ENCODE measurements at places on chromosomes 11 and 22.

DNA sequence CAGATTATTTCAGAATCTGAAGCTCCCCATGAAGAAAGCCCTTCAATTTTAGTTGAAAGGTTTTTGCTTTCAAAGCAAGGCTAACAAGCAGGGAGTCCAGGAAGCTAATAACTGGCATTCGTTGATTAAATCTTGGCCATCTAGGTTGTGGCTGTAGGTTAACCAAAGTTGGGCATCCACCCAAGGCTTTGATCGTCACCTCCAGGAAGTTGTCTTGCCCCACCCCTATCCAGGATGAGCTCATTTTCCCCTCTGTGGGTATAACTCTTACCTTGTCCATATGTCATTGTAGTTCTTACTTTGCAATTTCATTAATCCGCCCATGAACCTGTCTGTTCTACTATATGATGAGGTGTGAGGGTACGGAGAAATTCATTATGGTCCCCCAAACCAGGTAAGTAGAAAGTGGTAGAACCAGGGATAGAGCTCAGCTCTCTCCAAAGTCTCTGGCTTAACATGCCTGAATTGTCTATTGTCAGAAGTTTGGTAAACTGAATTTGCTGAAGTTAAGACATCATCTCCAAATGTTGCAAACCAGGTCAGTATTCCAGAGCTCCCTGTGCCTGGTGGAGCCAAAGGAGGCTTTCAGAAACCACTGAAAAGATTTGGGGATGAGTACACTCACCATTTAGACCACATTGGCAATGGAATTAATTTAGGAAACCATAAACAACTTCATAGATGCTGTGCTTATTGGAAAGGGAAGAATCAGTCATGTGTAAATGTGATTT, 97.1 kb downstream of the CD44 start:
- DNase-seq, result peak; percentile 50

DNA sequence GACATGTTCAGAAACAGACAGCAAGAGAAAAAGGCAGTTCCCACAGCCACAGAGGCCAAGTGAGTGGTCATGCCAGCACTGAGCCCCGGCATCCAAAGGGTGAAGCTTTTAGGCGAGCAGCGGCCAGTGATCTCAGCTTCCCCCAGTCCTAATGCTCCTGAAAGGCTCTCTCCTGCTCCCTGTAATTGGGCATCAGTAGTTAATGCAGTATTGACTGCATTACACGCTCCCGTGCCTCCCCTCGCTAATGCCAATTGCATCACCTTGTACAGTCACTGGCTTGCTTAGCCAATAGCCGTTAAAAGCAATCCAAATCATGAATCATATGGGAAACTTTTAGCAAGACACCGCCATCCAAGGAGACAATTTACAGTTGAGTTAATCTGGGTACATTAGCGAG, 4.9 kb downstream of the LMO1 start:
- no peak for DNase-seq

- DNase-seq, result no peak
Observed at GRCh38 chr22:32661296-32661695, 140.2 kb upstream of the TIMP3 start.

DNA sequence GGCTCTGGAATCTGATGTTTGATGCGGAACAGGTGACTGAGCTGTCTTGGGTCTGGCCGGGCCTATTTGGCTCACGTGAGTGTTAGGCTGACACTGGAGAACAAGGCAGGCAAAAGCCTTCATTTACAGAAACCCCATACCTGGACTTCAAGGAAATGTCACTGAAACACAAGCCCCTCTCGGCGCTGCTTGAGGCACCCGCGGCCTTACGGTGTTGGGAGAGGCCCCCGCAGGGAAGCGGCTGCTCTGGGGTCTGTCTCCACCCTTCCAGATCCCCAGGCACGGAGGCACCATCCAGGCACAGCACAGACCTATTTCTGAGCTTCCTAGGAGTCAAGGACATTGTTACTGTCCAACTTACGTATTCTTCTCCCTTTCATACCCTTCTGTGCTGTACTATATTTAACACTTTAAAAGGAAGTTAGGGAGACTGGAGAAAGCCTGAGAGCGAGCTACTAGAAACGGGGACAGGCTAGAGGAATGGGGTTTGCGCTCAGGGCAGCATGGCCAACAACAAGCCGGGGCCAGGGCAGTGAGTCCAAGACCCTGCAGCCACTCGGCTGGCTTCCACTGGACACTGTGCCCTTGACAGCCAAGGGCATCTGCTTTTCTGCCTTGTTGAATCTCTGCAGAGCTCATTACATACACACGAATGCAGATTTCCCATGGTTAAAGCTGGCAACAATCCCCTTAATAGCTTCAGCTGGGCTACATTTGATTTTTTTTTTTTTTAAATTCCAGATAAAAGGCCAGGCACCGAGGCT, 23.8 kb downstream of the DRD4 start:
- no peak for DNase-seq

- DNase-seq, result no peak
Observed at GRCh38 chr11:26323837-26324236, 8.1 kb upstream of the ANO3 start.

DNA sequence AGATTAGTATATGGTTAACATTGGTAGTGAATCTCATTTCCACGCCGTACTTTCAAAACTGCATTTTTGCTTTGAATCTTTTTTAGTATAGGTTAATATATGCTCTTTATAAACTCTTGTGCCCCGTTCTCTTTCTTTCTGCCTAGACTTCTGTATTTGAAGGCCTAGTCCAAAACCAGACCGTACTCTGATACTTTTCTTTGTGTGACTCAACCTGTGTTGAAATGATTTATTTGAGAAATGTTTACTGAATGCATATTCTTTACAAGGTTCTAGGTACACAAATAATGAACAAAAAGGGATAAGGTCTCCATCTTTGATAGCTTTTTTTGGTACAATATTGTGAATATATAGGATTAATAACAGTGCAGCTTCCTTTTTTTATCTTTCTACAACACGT, 68.3 kb downstream of the HIPK3 start:
- DNase-seq, result no peak

DNA sequence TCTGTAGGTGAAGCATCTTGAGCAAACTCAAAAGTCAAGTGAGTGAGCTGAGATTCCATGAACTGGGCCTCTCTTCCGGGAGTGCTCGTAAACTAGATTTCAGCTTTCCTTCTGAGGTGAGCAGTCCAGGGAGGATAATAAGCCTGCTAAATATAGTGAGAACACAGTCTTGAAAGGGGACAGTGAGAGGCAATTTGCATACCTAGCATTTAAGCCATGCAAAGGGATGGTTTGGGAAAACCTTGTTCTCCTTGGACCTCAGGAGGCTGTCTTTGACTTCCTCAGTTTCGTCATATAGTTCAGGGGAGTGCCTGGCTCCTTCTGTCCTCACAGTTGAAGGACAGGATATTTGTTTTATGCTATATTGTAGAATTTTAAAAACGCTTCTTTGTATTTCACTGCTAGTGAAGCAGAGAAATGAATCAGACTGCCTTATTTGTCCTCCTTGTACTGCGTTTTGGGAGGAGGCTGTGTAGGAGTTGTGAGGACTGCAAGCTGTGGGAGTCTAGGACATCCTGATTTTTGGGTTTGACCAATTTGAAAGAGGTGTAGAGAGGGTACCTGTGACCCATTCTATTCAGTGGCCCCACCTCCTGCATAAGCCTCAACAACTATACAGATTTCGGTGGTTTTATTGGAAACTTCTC, 11.0 kb upstream of the SORL1-AS1 start:
- no peak for DNase-seq

DNA sequence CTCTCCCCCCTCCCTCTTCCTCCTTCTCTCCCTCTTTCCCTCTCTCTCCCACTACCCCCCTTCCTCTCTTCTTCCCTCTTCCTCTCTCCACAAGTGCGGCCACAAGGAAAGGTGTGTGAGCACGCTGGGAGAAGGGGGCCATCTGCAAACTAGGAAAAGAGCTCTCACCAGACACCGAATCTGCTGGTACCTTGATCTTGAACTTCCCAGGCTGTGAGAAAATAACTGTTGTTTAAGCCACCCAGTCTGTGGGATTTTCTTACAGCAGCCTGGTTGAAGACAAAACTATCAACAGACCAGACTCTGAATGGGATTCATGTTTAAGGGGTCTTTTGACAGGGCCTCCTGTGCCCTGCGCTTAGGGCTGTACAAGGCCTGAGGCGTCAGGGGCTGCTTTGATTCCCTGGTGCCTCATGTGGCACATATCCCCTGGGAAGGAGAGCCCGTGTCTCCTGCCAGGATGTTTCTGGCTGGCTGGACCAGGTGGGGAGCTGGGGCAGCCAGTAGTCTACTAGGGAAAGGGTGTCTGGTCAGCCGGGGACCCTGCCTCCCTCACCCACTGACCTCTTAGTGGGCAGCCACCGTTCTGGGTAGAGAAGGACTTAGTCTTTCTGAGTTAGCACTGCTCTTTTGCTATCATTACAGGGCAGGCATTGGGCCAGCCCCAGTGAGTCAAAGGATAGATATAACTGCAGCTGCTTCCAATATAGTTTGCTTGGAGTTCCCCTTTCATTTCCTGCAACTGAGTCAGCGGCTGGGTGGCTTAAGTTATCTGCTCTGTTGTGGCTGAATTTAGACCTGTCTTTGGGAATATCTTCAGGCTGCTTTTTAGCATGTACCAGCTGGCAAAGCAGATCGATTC, 6.2 kb downstream of the PANX1 start:
- no peak for DNase-seq

- peak; percentile 43 for DNase-seq
Observed at GRCh38 chr22:24156141-24156912, 25.0 kb upstream of the SUSD2 start.

DNA sequence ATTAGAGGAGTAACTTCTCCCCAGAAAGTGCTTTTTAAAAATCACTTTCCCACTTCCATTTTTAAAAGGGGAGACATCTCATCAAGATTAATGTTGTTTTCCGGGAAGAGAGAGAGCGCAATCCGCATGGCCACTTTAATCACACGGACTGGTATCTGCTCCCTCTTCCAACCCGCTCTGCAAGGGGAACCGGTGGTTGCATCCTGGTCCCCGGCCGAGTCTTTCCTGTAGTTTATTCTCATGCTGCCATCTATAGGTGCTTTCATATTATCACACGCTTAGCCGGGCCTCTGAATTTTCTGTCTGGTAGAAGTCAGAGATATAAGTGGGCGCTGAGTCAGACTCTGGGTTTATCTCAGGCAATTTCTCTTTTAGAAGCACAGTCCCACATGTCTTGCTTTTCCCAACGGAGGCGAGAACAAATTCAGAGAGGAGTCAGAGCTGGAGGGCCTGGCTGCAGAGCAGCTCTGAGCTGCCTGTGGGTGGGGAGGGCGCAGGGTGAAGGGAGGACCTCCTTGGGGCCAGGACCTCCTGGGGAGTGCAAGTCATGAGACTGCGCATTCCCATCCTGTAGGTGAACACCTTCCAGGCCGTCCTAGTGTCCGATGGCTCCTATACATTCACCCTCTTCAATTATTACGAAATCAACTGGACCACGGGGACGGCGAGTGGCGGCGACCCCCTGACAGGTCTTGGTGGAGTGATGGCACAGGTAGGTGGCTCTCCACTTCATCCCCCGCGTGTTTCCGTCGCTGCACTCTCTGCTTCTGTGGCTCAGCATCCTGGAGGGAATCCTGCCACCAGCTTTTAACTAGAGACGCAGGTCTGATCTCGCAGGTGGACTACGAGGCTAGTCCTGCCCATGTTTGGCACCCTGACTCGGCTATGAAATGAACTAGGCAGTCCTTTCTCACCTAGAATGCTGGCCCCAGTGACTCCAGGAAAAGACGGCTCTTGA, 11.7 kb downstream of the TECTA start:
- DNase-seq, result no peak

- DNase-seq, result no peak
Observed at GRCh38 chr22:37324340-37325038, 42.2 kb downstream of the CYTH4 start.

GRCh38 chr11:111472228-111472627, 40.0 kb downstream of the BTG4 start:
- DNase-seq, result no peak

DNA sequence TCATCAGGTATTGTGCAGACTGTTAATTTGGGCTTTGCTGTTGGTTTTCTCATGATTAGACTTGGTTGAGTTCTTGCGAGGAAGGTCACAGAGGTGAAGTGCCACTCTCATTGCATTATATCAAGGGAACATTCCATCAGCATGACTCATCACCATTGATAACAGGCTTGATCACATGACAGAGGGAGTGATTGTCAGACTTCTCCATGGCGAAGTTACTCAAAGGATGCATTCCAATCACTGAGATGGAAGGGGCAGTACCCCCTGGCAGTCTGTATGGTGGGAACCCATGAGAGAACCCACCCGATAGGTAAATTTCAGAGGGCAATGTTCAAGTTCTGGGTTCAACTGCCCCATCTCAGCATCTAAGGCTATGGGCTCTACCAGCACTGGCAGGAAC, 19.4 kb upstream of the P2RY2 start:
- DNase-seq, result no peak

GRCh38 chr22:39277142-39277607, 32.4 kb upstream of the PDGFB start:
- no peak for DNase-seq

GRCh38 chr22:31530823-31531195, 34.5 kb downstream of the SFI1 start:
- DNase-seq, result no peak

GRCh38 chr22:50080077-50080465, 5.2 kb downstream of the MLC1 start:
- no peak for DNase-seq

DNA sequence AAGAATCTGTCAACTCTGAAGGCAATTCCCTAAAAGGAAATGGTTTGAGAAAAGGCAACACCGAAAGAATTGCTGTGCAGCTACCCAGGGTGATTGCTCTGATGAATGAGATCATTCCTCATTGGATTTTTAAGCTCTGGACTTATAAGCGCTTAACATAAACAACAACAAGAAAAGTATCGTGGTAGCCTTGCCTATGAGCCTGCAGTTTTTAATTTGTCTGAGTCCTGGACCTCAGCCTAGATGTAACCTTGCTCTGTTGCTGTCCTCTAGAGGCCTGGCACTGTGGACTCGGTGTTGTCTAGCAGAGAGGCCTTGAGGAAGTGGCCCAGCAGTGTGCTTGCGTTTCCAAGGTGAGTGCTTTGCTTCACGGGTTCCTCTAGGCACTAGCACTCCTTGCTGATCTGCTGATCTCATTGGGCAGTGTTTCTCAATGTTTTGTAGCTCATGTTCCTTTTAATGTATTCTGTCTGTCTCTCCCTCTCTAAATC, 20.4 kb downstream of the CCDC81 start:
- no peak for DNase-seq

GRCh38 chr22:47564651-47565434, 802.4 kb downstream of the TBC1D22A start:
- DNase-seq, result no peak

DNA sequence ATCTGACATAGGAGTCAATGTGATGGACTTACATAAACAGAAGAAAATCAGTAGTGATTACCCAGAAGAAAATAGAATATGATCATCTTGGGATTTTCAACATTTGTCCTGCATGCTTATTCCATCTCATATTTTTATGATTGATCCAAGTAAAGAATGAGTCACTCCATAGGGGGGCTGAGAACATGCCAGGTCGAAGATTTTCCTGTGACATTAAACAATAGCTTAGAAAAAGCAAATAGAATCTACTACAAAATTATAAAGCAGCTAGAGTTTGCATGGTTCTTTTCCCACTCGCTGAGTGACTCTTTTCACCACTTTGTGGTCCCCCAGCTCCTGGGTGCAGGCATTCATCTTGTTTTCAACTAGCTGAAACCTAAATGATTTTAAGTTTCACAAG, 56.3 kb downstream of the DDI1 start:
- DNase-seq, result no peak

- DNase-seq, result no peak
Observed at GRCh38 chr11:126282736-126283591, at the start of gene TIRAP. Gene TIRAP, plus strand, starts transcription at chr11:126283093. Its CDS starts 7,802 bp downstream, at chr11:126290895.

GRCh38 chr11:61106894-61107470, 4.7 kb downstream of the CD5 start:
- no peak for DNase-seq

- no peak for DNase-seq
Observed at GRCh38 chr11:42462558-42463310, 849.1 kb upstream of the API5 start.

GRCh38 chr11:95563173-95563572, 226.4 kb downstream of the FAM76B start:
- DNase-seq, result no peak
